Activated naive CD4-positive, alpha-beta T cell treated with anti-CD3 and anti-CD28 coated beads, Interleukin-2, amount 50 U/mL, for 16 hours (primary cell): ENCODE measurements at places on chromosomes 16 and 17.

- peak; percentile 59 for DNase-seq
Observed at GRCh38 chr16:88430524-88431446, 22.3 kb upstream of the ZFPM1 start.

DNA sequence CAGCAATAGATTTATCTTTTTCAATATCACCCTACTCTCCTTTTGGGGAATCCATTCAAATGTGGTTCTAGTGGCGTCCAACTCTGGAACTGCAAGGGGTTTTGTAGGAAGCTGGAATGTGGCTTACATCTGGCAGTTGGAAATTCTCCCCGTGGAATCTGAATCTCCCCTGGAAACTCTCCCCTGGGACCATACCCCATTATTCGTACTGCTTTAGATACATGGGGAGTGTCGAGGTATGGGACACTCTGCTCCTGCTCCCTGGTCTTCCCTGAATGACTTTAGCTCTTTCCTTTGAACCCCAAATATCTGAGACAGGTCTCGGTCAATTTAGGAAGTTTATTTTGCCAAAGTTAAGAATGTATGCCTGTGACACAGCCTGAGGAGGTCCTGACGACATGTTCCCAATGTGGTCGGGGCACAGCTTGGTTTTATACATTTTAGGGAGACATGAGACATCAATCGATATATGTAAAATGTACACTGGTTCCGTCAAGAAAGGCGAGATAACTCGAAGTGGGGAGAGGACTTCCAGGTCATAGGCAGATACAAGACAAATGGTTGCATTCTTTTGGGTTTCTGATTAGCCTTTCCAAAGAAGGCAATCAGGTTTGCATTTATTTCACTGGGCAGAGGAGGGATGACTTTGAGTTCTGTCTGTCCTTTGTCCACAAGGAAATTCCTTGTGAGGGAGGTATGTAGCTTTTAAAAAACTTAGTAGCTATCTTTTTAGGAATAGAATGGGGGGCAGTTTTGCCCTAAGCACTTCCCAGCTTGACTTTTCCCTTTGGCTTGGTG is 89.1 kb upstream of the CORO6 start:
- DNase-seq = no peak

DNA sequence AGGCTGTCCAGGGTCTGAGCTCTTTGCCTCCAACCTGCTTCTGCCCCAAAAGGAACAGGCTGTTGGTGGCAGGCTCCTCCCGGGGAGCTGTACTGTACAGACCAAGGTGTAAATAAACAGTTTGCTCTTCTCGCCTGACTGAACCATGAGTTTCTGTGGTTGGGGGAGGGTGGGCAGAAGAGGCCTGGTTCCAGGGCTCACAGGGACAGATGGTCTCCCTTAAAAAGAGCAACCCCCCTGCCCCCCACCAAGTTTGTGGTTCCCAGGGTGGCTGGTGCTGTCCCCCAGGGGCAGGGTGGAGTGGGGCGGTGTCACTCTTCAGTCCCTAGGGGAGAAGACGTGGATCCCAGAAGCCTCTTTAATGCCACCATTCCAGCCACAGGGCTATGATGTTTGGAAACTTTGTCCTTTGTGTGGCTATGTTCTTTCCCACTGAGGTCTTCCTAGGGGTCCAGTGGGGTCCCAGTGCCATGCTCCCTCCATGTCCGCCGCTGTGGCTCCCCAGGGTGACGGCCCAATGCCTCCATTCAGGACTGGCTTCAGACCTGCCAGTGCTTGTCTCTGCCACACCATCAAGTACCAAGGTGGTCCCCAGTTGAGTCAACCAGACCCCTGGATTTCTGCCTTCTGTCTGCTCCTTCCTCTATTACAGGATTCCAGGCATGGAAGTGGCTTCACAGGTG is 146.7 kb downstream of the RAB11FIP4 start:
- no peak for DNase-seq

DNA sequence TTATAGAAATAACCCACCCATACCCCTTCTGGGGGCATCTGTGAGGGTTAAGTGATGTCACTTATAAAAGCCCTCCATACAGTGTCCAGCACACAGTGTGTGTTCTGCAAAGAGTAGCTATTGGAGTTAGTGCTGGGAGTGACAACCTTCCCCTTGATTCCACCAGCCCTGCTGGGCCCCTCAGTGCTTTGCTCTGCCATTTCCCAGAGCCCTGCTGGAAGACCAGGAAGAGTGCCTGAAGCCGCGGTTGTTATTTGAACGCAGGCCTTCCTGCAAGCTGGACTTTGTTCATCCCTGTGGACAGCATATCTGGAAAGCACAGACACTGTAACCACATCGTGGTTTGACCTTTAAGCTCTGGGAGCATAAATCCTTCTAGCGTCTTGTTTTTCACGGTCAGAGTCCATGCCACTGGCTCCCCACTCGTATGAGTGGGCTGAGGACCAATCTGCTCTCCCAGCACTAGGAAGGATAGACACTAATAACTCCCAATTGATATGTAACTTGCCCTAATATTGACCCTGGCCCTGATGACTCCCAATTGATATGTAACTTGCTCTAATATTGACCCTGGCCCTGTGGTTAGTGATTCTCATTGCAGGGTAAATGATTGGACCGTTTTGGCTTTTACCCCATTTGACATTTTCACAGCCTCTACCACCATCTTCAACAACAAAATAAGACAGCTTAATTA is 297.1 kb upstream of the MAF start:
- DNase-seq = no peak

GRCh38 chr17:38917259-38917658 is 8.2 kb upstream of the LASP1NB start:
- DNase-seq = no peak

DNA sequence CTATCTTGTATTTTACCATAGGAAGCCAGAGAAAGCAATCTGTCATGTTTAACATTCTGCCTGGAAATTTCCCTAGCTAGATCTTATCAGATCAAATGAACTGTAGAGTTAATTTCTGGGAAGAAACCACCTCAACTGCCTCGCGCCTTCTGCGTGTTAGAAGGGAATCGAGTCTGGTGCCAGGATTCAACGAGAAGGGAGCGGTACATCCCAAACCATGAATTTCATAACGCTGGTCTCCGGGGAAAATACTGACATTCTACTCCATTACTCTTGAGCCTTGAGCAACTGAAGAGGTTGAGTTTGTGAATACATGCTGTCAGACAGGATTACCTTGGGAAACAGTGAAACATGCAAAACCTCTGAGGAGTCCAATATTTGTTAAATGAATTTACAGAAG is 35.2 kb downstream of the MPHOSPH6 start:
- DNase-seq = no peak

DNA sequence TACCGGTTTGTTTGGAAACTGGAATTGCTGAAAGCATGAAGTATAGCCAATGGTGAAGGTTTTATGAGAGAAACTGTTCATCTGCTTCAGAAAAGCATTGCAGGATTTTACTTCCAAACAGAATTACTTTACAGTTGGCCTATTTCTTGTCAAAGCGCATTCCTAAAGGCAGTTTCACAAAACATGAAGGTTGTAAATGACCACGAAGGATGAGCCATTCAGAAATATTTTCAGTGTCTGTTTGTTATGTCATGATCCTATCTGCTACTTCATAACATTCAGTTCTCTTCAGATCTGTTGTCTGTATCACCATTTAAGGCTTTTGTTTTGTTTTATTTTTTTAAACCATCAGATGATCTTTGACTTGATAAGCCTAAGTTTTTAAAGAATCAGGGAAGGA is 45.7 kb downstream of the AATF start:
- no peak for DNase-seq

DNA sequence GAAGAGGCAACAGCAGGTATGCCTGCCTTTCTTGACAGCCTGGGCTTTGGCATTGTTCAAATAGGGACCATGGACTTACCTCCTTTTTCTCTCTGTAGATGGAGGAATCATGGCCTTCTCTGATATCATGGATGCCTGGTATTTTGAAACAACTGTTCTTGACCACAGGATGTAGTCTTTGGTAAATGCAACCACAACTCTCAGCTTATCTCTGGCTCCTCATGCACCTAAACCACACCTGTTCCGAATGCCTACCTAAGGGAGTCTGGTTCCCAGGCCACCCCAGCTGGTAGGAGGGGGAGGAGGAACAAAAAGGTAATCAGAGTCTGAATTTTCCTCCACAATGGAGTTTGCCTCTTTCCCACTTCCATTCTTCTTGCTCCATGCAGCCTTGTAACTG is 18.8 kb downstream of the CDK5RAP3 start:
- no peak for DNase-seq

GRCh38 chr16:49278944-49279725 is 2.5 kb downstream of the CBLN1 start:
- no peak for DNase-seq

GRCh38 chr16:58039829-58040495 is 14.4 kb downstream of the MMP15 start:
- DNase-seq = no peak

DNA sequence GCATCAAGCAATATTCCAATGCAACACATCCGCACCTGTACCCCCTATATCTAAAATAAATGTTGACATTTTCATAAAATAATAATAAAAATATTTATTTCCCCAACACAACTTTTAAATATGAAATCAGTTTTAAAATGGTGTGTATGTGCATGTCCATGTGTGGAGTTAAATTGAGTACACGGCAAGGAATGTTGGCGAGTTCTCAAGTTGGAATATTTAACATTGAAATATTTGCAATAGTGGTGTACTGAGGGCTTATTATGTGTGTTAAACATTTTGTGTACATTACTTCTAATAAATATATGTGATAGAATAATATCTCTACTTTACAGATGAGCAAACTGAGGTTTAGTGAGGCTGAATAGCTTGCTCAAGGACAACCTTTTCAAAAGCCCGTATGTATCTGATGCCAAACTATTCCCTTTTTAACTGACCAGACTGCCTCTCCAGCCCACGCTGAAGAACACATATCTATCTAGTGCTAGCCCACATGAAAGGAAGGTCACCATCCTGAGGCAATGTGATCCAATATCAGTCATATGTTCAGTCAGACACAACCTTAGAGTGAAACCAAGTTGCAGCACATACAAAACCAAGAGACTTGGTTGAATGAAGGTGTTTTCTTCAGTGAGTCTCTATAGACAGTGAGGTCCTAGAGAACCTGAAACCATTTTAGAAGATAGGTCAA is 192.2 kb upstream of the CDH11 start:
- no peak for DNase-seq

GRCh38 chr16:82481455-82481854 is 145.3 kb upstream of the CDH13 start:
- no peak for DNase-seq

DNA sequence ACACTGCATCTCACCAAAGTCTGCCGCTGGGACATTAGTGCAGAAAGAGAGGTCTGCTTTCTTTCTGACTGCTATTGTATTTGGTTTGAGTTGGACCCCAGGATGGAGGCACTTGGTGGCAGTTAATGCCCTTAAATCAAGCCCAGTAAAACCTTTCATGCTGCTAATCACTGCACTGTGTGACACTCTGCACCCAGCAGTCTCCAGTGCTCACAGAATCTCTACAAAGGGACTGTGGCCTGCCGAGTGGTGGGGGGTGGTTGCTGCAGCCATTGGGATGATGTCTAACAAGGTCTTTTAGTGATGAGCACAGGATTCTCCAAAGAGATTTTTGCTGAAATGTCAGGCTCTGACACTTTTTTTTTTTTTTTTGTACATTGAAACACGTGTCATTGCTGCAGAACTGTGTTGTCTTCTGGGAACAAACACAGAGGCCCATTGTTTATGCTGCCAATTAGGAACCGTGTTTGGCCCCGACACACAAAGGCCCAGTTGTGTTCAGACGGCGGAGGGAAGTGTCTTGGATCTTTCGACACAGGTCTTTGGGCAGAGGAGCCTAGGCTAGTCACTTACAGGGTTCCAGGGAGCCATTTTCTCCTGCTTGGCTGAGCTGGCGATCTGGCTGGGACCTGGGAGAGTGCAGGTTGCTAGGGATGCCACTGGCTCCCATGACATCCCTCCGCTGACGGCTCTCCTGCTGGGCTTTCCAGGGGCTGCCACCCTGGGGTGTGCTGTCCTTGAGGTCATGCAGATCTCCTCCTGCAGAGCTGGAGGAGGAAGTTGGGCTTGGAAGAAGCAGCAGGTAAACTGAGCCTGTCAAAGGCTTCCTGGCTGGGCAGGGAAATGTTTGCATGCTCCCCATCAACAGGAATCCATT is 16.2 kb upstream of the TNRC6C start:
- no peak for DNase-seq

- no peak for DNase-seq
Observed at GRCh38 chr17:27531469-27531961, 75.3 kb downstream of the KSR1 start.

DNA sequence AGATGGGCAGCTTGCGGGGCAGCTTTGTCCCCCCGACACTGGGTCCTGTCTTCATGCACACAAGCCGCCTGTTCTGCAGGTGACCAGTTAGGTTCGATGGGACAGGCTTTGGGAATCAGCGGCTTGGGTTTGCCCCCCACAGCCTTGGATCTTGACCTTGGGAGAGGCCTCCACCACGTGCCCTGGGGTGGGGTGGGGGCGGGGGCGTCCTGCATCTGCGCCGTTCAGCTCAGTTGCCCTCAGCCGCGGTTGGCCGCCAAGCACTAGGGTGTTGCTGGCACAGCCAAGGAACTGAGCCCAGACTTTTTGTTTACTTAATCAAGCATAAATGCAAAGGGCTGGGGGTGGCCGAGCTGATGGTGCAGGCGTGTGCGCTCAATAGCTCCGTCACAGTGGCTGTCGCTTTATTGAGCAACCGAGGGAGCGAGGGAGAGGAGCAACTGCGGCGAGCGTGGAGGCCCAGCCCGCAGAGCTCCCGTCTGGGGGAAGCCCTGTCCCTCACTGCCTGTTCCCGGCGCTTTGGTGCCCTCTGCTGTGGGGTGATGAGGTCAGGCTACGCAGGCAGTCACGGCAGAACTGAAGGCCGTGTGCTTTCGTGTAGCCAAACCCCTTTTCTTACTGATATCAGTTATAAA is 33.9 kb downstream of the JPH3 start:
- peak; percentile 86 for DNase-seq

GRCh38 chr17:58747674-58748073 is 8.0 kb upstream of the PPM1E start:
- DNase-seq = no peak

GRCh38 chr16:69942099-69942491 is 9.0 kb upstream of the CLEC18A start:
- DNase-seq = no peak

DNA sequence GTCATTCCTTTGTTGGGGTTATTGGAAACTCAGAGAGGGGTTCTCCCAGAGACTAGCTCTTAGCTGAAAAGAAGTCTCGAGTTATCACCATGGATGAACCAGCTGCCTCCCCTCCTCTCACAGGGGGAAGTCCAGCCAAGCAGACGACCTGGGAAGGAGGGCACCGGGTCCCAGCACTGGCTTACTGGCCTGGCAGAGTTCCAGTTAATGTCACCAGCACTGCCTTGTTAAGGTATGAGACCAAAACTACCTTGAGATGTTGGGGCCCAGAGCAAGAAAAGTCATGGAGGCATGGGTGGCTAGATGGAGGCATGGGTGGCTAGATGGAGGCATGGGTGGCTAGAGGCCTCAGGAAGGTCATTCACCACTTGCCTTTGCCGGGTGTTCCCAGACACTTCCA is 72.4 kb downstream of the WIPI1 start:
- no peak for DNase-seq

- no peak for DNase-seq
Observed at GRCh38 chr17:34365340-34365739, 2.3 kb upstream of the CCL1 start.
